Fibroblast of skin of right quadriceps (primary cell): ENCODE measurements at places on chromosomes 5 and 9.

DNA sequence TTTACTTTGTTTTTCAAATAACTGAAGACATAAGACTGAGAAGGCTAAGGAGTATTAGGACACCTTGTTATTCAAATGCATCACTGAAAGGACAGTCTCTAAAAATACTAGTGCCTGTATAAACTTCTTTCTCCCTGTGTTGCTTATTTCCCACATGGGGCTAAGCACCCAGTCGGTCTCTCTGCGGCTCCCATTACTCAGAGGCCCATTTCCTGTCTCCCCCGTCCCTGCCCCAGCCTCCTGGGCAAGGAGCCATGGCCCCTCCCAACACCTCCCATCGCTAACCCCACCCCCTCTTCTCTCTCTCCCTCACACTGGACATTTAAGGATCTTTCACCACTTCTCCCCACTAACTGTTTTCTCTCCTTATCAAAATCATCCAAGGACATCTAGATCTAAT, 81.9 kb downstream of the EBF1 start:
- DNase-seq, result peak; percentile 88

GRCh38 chr5:175690025-175690424, 32.2 kb downstream of the HRH2 start:
- DNase-seq, result no peak

DNA sequence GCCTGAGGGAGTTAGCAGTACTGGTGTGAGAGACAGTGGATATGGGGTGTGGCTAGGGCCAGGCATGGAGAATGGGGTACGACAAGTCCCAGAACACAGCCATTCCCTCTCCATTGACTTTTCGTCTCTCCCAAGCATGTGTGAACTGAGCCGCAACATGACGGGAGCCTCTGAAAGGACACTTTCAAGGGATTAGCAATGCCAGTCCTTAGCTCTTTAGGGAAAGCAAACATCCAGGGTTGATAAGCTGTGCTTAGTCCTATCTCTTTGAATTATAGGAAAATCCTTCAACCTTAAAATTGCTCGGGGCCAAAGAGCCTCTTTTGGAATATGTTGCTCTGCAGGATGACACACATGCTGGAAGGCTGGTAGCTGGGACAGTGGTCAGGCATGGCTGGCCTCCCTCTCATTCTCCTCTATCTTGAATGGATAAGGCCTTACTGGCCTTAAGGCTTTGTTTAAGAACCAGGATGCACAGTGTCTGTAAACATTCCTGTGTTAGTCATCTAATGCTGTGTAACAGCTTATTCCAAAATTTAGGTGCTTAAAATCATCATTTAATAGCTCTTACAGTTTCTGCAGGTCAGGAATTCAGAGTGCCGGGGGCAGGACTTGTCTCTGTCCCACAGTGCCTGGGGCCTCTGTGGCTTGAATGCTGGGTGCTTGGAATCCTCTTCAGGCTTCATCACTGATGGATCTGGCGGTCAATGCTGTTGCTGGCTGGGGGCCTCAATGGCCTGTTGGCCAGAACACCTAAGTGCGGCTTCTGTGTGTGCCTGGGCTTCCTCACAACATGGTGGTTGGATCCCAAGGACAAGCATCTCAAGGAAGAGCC, 95.3 kb downstream of the PTTG1 start:
- no peak for DNase-seq

GRCh38 chr5:179262126-179262920, 82.9 kb downstream of the ADAMTS2 start:
- DNase-seq, result no peak

GRCh38 chr9:115016344-115016743, 86.0 kb upstream of the TNFSF8 start:
- DNase-seq, result no peak

DNA sequence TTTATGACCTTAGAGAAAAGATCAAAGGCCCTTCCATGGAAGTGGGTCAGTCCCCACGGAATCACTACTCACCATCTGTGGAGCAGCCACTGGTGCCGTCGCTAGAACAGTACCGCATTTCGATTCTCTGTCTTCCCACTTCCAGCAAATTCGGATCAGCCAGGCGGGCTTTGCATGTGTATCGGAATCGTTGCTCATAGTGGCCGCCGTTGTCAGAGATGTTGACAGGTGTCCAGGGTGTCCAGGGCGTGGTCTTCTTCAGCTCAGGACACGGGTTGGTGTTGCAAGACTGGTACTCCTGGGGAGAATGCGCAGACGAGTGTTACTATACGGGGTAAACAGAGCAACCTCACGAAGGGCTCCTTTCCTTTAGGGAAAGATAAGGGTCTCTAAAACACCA, 479.5 kb downstream of the SEMA5A start:
- DNase-seq, result no peak

DNA sequence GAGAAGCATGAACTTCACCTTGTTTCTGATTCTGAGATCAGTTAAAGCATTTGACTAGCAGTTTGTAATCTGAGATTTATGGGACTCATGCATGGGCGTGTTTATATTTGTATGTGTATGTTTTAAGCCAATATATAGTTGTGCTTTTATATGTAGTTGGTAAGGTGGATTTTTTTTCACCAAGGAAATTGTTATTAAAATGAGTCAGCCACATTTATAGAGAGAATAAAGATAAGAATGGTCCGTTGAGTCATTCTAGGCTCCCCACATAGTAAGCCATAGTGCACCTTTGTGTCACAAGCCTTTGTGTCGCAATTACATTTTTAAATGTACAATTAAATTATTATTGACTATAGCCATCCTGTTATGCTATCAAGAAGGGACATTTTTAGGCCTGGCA, 89.0 kb downstream of the NLN start:
- peak; percentile 48 for DNase-seq

GRCh38 chr5:159850160-159850559, 66.1 kb upstream of the ADRA1B start:
- DNase-seq, result peak; percentile 84

DNA sequence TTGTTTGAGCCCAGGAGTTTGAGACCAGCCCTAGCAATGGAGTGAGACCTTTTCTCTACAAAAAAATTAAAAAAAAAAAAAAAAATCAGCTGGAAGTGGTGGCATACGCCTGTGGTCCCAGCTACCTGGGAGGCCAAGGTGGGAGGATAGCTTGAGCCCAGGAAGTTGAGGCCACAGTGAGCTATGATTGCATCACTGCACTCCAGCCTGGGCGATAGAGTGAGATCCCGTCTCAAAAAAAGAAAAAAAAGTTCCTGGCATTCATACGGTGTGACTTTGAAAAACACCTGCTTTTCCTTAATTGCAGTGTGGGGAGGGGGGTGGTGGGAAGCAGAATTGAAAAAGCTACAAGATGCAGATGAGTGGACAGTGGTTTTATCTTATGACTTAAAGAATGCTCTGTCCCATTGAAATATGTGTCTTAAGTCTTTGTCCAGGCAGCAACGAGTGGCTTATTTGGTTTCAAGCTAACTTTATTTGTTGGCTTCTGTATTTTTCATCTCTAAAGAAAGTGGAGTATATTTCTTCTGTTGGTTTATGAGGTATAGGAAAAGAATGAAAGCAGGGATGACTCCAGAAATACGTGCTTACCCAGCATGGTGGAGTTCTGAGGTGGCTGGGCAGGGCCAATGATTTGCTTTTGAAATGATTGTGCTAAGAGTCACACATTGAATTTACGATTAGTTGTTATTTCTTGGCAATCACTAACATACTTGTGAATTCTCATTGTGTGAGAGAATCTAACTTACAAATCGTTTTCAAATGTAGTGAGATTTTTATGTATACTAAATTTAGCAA, 27.8 kb downstream of the ROPN1L start:
- DNase-seq, result peak; percentile 96

DNA sequence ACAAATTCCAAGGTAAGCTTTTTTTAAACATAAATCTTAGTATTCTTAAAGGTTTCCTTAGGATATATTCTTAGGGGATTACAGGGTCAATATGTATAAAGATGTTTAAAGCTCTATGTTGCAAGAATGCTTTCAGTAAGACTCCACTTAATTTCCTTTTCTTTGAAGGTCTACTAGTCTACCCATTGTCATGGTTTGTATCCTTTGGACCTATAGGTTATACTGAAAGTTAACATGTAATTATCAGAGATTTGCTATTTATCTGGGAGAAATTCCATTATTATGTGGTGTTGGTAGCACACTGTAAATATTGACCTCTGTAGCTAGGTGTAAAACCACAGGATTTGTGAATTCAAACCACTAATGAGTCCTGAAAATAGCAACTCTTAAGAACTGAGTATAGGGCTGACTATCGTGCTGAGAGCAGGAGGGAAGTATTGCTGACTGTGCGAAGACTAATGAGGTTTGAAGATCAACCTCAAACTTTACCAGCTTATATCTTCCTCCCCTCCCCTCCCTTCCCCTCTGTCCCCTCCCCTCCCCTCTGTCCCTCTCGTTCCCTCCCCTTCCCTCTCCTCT, 85.6 kb downstream of the GADD45G start:
- DNase-seq, result peak; percentile 36

DNA sequence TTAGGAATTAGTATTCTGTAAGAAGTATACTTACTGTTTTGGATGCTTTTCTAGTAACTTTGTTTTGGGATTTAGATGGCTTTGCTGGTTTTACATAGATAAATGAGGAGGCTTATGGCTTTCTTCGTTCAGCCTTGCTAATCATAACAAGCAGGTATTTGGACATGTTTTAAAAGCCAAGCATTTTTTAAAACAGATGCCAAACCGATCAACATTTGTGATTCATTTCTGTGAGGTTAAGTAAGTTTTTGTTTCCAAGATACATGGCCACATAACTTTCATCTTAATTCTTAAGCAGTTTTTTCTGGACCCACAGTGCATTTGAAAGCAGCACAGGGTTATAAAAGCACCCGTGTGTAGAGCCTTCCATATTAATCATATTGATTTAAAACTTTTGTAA, 21.7 kb downstream of the TARS1 start:
- no peak for DNase-seq

DNA sequence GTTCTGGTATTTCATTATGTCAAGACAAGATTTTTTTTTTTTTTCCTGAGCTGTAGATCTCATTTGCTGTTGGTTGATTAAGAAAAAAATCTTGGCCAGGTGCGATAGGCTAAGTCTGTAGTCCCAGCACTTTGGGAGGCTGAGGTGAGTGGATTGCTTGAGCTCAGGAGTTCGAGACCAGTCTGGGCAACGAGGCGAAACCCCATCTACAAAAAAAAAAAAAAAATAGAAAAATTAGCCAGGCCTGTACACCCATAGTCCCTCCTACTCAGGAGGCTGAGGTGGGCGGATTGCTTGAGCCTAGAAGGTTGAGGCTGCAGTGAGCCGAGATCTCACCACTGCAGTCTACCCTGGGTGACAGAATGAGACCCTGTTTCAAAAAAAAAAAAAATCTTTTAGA, 12.2 kb downstream of the CDC42SE2 start:
- DNase-seq, result no peak

GRCh38 chr9:109640580-109641371, 139.2 kb upstream of the PALM2AKAP2 start:
- DNase-seq, result peak; percentile 39

DNA sequence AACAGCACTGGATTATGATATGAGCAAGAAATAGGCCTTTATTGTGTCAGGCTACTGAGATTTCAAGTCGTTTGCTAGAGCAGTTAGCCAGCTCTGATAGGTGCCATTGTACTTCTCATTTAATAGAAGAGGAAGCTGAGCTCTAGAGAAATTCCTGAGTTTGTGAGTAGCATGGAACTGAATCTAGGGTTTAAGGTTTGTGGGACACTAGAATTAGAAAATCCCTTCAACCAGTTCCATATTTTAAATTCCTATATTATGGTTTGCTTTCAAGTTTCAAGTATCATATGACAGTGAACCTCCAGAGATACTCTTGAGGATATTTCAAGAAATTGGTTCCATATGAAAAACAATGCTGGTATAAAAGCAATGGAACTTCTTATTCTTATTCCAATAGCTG, 87.6 kb downstream of the ANKRD55 start:
- DNase-seq, result peak; percentile 68

GRCh38 chr9:35906923-35907699, 1.1 kb downstream of the HRCT1 start:
- peak; percentile 77 for DNase-seq

- no peak for DNase-seq
Measured at GRCh38 chr9:84339962-84340361, 596 bp downstream of the SLC28A3 start.

- no peak for DNase-seq
Measured at GRCh38 chr9:127506117-127506813, 55.0 kb downstream of the LRSAM1 start.
